Cerebellum (tissue), 4 donors: ENCODE measurements at places on chromosomes 6 and 20. TPM values are rescaled to one million over a fixed set of nuclear protein-coding genes. Genes with fewer than 3 reads are reported as not detected.

- DNase-seq = no peak
Observed at GRCh38 chr6:125639466-125640020, 109.9 kb upstream of the HEY2 start.

DNA sequence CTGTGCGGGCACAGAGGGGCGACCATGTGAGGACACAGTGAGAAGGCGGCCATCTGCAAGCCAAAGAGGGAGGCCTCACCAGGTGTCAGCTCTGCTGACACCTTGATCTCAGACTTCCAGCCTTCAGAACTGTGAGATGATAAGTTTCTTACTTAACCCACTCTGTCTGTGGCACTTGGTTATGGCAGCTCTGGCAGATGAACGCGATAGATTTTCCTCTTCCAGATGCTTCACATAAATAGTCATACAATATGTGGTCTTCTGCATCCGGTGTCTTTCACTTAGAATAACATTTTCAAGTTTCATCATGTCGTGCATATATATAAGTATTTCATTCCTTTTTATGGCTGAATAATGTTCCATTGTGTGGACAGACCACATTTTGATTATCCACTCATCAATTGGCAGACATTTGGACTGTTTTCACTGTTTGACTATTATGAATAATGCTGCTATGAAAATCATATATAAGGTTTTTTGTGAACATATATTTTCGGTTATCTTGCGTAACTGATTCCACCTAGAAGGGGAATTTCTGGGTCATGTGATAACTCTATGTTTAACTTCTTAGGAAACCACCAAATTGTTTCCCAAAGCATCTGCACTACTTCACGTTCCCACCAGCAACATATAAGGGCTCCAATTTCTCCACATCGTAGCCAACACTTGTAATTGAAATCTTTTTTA is 30.2 kb downstream of the PRR18 start:
- no peak for DNase-seq

DNA sequence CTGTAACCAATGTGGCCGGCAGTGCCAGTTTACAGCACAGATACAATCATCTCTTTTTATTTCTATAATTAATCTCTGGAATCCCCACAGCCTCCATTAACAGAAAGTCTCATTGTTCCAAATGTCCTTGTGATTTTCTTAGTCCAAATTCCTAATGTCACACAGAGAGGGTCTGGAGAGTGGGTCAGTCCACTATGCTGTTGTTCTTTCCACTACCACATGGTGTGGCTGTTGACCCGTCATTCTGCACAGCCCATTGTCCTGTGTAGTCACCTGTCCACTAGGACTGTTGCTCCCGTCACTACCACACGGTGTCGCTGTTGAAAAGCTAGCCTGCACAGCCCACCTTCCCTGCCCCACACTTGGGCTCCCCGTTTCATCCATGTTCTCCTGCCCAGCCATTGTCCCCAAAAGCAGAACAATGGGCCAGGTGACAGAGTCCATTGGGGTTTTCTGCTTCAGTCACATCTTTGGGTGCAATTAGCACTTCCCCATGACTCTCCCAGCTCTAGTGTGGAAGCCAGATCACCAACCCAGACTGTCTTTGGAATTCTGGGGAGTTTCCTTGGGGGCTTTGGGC is 8.6 kb upstream of the LBP start:
- DNase-seq = no peak

DNA sequence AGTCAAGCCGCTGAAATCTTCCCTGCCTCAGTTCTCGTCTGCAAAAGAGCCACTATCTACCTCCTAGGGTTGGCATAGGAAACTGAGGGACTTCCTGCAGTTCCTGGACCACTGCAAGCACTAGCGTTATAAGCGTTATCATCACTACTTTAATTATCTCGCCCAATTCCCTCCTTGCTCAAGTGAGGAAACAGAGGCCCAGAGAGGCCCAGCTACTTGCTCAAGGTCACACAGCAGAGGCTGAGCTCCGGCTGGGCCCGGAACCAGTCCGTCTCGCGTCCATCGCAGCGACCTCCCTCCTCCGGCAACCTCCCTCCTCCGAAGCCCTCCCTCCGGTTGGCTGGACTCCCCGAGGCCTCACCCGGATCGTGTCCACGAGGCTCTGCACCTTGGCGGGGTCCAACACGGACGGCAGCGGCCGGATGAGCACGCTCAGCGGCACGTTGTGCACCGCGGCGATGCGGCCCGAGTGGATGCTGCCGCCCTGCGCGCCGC is 338 bp downstream of the SRXN1 start:
- DNase-seq = no peak

- no peak for DNase-seq
Observed at GRCh38 chr20:43962530-43962929, 47.9 kb downstream of the TOX2 start.

DNA sequence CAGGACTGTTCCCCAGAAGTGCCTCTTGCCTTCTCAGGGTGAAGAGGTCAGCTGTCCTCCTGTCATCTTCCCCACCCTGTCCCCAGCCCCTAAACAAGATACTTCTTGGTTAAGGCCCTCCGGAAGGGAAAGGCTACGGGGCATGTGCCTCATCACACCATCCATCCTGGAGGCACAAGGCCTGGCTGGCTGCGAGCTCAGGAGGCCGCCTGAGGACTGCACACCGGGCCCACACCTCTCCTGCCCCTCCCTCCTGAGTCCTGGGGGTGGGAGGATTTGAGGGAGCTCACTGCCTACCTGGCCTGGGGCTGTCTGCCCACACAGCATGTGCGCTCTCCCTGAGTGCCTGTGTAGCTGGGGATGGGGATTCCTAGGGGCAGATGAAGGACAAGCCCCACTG is 9.8 kb downstream of the PI16 start:
- no peak for DNase-seq

DNA sequence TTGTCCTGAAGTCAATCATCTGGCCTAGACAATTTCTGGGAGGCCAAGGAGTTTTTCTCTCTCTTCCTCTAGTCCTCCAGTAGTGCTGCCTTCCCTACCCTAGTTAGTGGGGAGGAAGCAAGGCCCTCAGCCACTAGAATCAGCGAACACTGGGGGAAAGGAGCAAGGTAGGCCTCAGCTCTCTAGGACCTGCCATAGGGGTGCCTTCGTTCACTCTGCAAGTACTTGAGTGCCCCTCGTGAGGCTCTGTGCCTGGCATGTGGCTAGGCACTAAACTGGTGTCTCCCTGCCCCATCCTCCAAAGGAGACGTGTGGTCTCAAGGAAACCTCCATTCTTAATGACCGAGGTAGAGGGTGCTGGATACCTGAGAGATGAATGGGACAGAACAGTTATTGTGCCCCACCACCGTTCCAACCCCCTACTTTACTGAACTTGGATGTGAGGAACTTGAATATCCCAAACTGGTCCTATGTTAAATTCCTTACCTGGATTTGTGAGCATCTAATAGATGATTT is 1.1 kb downstream of the DEF6 start:
- no peak for DNase-seq

DNA sequence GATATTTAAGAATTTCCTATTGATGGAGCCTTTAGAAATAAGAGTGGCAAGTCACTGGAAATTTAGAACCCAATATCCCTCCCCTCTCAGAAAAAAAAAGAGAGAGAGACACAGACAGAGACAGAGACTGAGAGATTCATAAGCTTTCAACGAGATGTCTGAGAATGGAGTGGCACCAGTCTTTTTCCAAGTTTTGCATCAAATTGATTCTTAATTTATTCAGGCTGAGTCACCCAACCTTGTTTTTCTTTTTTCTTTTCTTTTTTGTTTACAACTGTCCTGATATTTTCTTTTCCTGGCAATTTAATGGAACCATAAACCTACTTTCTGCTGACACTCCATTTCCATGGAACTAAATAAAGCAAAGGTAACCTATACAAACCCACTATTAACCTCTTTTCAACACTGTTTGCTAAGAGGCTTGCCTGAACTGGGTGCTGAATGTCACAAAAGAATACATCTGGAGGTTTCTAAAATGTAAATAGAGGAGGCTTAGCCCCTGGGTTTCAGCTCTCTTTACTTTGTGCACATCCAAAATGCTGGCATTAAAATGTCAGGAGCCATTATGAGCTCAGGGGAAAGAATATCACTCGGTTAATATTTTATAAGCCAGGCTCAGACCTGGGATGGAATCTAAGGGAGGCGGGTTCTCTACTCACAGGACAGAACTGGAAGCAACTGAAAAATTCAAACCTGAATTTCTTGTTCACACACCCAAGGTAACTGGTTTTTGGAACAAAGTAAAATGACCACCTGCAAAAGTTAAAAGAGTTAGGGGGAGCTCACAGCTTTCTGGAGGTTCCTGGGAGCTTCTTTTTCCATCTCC is 100.8 kb downstream of the BFSP1 start:
- no peak for DNase-seq

DNA sequence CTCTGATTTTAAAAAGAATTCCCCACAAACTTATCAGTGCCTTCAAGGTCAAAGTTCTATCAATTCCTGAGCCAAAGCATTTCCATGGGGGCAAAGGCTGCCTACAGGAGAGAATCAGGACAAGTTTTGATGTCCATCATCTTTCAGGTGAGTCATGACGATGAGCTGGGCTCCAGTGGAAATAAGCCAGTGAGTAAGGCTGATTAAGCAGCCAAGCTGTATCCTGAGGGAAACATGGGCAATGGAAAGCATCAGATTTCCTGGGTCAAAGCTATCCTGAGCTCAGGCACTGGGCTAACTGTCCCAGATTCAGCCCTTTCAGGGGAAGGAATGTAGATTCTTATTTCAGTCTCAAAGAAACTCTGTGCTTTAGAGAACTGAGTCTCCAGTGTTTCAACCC is 377.4 kb downstream of the CD109 start:
- DNase-seq = no peak

DNA sequence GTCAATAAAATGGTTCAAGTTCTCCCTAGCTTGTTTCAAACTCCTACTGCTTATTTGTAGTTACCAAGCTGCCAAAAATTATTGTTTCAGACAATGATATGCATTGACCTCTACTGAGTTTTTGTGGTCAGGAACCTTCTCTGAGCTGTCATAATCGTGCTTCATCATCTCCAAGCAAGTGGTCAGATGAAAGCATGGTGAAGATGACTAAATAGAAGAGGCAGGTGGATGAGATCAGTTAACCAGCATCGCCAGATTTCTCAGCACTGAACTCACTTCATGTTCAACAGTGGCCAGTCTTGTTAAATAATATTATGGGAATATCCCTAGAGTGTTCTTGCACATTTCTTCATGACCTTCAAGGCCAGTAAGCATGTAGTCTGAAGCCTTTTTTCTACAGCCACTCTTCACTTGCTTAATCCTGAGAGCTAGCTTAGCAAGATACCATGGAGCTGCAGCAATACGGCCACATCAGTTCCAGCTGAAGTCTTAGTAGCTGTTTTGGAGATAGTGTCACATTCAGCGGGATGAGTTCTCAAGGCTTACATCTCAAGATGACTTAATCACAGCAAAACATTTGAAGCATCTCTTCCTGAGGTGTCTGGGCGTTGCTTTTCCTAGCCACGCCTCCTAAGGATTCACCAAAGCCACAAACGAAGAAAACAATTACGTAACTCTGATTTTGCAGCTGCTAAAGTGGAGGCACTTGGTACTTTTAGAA is 101.6 kb upstream of the TMEM30A start:
- DNase-seq = no peak

DNA sequence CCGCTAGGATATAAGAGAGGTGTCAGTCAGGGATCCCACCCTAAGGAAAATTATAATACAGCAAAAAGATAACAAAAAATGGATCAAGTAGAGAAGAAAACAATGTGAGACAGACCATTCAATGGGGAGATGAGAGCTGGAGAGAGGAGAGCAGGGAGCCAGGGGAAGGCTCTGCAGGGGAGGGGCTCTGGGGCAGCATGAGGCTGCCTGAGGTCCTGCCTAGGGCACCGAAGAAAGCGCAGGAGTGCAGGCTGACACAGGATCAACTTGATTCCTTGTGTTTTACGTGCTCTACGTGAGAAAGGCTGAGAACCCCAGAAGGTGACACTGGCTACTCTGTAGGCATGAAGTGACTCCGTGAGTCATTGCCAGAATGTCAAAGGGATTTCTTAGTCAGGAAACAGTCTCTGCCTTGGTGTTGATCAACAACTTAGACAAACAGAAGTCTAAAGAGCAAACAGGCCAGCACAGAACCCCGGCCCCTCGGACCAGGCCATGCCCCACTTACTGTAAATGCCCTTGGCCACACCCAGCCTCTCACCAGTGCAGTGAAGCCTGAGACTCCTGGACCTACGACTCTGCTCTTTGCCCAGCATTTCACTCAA is 290.1 kb upstream of the PRDM1 start:
- DNase-seq = no peak

DNA sequence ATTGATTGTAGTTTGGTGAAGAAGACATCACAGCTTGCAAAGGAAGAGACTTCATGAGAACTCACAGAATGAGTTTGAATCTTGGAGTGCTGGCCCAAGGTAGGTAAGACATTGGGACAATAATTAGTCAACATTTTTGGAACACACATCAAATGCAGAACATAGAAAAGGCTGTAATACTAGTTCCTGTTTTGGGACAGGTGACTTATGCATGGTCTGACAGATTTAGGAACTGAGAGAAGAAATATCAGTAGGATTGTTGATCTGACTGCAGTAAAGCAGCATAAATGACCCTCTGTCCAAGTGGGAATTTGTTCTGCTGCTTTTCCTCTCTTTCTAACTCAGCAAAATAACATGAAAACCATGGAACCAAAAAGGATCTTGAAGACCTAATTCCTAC is 102.3 kb upstream of the MAP3K7 start:
- no peak for DNase-seq

GRCh38 chr20:10591946-10592521 is 81.8 kb downstream of the JAG1 start:
- no peak for DNase-seq

GRCh38 chr6:93474733-93475179 is 55.4 kb upstream of the EPHA7 start:
- DNase-seq = no peak

Gene DLL1
- 10.6 TPM for total RNA-seq

Gene FRK
- 0.36 TPM for total RNA-seq

Gene PPP1R3G
- total RNA-seq = 1.00 TPM

Gene ZSCAN31
- total RNA-seq = 10.6 TPM
